Esophagus mucosa (tissue), 1 donor: ENCODE measurements at places on chromosomes 11 and 22.

- no peak for ATAC-seq
Observed at GRCh38 chr11:105670811-105671210, 60.9 kb downstream of the GRIA4 start.

DNA sequence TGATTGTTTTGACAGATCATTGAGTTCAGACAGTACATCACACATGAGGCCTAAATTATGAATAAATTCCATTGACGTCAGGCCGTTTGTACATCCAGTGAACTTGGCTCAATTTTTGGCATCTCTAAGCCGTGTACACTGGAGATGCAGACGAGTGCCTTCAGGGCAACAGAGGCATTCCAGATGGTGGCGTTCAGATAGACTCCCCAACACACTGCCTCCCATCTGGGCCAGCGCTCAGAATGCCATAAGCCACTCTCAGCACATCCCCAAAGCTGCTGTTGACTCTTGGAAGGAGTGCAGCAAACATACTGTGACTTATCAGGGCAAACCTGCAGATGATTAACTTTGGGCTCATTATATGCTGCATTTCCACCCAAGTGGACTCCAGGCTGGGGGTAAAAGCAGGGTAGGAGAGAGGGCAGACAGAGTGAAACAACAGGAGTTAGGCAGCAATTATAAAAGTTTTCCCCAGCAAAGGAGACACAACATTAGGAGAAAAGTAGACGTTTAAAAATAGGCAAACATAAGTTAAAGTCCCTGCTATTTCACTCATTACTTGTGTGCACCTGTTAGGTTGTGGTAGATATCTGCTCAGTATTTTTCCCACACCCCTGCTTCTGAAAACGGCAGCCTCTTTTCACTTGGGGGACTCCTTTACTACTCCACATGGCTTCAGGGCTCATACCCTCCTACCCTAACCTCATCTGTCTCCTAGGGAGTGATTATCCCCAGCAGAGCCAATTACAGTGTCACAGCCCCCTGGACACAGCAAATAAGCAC is 60.2 kb upstream of the PDE3B start:
- no peak for ATAC-seq

- no peak for ATAC-seq
Observed at GRCh38 chr11:125166764-125167291, 2.3 kb downstream of the PKNOX2 start.

DNA sequence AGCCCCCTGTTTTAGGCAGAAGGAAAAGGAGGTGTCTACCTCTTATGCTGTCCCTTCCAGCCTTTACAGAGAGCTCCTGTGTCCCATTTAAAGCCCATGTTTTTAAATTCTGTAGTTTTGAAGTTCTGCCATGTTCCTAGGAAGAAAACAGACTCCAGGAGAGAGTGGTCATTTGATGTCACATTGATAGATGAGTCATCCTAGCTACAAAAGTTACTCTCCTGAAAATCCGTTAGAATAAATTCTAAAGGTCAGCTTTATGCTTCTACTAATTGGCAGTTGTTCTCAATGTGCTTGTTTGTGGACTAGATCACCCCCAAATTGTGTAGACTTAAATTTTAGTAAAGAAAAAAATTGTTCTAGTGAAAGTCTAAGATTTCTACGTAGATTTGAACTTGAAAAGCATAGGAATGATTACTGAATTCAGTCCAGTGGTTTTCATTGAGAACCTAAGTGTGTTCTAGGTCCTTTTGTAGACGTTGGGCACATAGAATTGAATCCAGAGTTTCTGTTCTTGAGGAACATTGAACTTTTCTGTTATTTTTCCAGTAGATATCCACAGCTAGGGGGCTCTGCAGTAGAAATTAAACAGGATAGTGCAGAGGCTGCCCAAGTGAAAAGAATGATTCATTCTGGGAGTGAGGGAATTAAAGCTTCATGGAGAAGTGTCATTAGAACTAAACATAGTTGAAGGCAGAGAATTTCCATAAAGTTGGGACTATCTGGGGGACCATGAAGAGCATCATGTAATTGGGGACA is 140.6 kb upstream of the RASSF10 start:
- no peak for ATAC-seq

GRCh38 chr11:18578975-18579598 is 9.4 kb downstream of the UEVLD start:
- peak; percentile 93 for ATAC-seq

GRCh38 chr22:45544588-45545170 is 42.0 kb downstream of the FBLN1 start:
- no peak for ATAC-seq

GRCh38 chr22:49413551-49413950 is 414.1 kb downstream of the BRD1 start:
- ATAC-seq: no peak

DNA sequence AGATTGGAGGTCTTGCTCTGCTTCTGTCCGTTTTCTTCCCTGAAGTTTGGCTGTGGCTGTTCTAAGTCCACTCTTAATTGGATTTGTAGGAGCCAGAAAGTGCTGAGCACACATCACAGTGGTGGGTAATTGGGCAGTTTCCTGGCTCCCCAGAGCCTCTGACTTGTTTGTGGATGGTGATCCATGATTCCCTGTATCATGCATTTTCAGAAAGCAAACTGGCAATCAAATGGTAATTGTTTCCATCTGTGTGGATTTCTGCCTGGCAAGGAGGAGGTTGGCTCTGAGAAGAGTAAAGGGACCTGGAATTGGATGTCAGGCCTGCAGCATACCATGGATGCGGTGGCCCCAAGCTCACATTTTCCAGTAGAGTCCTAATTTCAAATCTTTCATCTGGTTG is 49.5 kb downstream of the PPFIBP2 start:
- ATAC-seq: no peak
